Effector CD8-positive, alpha-beta T cell (primary cell): ENCODE measurements at places on chromosomes 5 and 9.

DNA sequence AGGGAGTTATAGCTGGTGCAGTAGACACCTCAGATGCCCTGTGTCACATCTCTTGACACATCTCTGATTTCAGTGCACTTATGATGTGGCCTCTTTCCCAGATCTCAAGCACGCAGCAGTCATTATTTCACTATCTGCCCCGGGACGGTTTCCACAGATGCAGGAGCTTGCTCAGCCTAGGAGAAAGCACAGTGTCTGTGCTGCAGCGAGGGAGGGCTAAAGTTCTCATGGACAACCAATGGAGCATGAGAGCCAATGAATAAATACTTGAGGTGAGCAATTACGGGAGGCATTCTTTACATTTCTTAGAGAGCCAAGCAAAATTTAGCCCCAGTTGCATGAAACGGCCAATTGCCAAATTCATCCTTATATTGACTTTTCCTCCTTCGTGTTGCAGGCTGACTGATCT lies 7.4 kb upstream of the MOB3B start:
- DNase-seq, result no peak

GRCh38 chr5:95554331-95554646 lies 488 bp downstream of the SKIC3 start:
- no peak for DNase-seq

DNA sequence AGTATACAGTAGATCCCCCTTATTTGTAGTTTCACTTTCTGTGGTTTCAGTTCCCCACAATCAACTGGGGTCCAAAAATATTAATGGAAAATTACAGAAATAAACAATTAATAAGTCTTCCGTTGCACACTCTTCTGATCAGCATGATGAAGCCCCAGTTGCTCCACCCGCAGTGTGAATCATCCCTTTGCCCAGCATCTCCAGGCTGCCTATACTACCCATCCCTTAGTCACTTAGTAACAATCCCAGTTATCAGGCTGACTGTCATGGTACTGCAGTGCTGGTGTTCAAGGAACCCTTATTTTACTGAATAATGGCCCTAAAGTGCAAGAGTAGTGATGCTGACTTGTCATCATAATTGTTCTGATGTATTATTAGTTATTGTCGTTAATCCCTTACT lies 28.9 kb downstream of the SHC3 start:
- DNase-seq, result no peak

GRCh38 chr9:102000956-102001355 lies 262.5 kb upstream of the GRIN3A start:
- no peak for DNase-seq

DNA sequence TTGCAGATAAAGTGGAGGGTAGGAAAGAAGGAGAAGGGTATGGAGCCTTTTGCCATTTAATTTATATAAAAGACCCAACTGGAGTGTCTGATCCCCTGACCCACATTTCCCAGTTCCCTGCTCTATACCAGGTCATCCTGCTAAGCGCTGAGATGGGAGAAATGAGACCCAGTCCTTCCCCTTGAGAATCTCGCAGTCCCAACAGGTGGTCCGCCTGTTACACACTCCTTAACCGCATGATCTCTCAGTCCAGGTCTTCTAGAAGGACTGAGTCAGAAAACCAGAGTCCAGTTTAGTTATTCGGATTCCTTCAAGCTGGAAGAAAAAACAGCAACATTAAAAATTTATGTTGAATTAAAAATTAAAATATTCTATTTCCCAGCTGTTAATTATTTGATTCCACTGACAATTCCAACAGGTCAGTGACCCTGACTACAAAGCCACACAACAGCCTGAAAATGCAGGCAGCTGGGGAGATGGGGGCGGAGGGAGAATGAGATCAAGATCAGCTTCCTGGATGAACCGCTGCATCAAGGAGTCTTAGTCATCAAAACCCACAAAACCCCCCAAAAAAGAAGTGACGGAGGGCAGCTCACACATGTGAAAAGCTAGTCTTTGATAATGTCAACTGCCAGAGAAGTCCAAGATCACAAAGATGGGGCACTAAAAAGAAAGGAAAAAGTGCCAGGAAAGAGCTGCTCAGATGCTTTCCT lies 44.0 kb downstream of the GGTA1 start:
- no peak for DNase-seq

DNA sequence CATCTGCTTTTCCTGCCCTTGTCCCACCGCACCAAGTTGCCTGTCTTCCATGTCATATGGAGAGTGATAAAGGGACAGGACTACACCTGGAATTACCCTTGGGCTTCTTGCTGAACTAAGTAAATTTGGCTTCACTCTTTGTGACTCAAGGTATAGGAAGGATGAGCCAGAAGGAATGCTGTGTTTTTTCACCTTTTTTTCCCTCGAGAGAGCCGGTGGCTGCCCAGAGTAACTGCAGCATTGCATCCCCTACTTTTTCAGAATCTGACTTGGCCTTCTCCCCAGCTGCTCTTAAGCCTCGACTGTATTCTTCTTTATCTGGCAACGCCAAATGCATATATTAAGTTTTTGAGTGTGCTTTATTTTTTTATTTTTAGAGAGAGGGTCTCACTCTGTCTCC lies 38.4 kb downstream of the RCL1 start:
- DNase-seq, result no peak

GRCh38 chr5:147750065-147750464 lies 32.5 kb downstream of the JAKMIP2 start:
- DNase-seq, result no peak

DNA sequence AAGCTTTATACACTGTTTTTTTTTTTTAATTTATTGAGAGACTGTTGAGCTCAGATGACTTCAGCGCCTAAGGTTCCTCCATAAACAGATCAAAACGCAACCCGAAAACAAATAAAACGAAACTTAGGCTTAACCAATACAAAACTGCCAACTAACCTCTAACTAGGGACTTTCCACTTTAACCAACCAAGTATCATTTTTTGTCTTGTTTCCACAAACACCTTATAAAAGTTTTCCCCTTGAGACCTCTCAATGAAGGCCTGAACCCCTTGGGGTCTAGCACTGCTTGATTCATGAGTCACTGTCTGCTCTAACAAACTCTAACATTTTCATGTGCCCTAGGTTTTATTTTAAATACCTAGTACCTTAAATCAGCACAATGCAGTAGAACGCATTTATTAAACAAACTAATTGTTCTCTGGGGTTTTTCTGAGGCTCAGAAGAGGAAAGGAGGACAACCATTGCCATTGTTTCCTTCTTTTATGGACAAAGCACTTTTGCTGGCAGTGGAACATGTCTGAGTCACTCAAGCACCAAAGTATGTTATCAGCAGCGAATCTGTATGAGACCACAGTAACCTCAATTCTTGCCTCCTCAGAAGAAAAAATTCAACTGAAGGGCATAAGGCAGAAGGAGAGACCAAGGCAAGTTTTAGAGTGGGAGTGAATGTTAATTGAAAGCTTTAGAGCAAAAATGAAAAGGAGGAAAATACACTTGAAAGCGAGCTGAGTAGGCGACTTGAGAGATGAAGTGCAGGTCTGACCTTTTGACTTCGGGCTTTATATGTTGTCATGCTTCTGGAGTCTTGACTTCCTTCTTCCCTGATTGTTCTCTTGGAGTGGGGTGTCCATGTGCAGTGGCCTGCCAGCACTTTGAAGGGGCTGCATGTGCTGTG lies 97.7 kb upstream of the HCN1 start:
- no peak for DNase-seq

- no peak for DNase-seq
Measured at GRCh38 chr9:106843371-106843770, 19.6 kb upstream of the ZNF462 start.

DNA sequence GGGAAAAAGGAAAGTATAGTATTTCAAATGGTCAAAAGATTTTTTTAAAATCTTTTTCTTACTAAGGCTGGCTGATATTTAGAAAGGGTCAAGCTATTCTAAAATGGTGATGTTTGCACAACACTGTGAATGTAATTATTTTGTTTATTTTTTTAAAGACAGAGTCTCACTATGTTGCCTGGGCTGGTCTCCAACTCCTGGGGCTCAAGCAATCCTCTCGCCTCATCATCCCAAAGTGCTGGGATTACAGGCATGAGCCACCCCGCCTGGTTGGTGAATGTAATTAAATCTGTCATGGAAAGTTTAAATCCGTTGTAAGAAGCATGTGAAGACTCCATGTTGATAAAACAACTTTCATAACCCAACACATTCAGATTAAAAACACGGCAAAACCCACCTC lies 2.6 kb downstream of the UBTD2 start:
- no peak for DNase-seq

GRCh38 chr5:108617467-108618435 lies 129.9 kb upstream of the FER start:
- no peak for DNase-seq

DNA sequence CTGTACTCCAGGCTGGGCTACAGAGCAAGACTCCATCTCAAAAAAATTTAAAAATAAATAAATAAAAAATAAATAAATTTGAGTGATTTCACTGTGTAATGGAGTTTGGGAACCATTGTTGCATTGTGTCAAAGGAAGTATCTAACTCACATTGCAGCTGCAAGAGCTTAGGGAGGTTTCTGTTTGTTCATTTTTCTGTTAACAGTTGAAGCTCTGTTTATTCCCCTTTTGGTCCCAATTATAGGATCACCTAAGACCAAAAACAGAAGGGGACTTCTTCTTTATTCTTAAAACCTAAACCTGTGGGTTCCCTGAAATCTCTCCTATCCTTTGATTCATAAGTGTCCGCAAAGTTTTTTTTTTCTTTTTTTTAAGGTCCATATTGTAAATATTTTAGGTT lies 28.6 kb upstream of the PCAT7 start:
- DNase-seq, result no peak

DNA sequence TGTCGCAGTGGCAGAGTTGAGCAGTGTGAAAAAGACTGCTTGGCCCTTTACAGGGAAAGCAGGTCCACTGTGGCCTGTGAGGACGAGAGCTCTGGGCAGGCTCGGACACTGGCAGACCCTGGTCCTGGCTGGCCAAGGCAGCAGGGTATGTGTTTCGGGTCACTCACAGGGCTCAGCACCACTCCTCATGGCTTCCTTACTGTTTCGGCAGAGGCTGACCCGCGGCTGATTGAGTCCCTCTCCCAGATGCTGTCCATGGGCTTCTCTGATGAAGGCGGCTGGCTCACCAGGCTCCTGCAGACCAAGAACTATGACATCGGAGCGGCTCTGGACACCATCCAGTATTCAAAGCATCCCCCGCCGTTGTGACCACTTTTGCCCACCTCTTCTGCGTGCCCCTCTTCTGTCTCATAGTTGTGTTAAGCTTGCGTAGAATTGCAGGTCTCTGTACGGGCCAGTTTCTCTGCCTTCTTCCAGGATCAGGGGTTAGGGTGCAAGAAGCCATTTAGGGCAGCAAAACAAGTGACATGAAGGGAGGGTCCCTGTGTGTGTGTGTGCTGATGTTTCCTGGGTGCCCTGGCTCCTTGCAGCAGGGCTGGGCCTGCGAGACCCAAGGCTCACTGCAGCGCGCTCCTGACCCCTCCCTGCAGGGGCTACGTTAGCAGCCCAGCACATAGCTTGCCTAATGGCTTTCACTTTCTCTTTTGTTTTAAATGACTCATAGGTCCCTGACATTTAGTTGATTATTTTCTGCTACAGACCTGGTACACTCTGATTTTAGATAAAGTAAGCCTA lies 15.7 kb downstream of the SQSTM1 start:
- peak; percentile 18 for DNase-seq

DNA sequence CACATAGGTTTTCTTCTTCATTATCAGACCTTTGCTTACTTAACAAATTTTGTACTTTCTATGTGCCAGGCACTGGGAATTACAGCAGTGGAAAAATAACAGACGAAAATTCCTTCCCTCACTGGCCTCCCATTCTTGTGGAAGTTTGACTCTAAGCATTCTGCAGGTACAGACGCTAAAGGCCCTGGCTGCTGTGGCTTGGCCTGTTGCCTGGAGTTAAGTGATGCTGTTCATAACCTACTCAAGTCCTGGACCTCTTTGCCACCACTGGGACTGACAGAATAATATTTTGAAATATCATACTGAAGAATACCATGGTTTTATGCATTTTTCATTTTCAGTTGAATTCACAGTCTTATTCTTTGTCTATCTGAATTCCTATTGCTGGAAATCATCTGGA lies 97.3 kb upstream of the SPATA31C2 start:
- no peak for DNase-seq

GRCh38 chr5:39194466-39195136 lies 24.8 kb downstream of the FYB1 start:
- no peak for DNase-seq

DNA sequence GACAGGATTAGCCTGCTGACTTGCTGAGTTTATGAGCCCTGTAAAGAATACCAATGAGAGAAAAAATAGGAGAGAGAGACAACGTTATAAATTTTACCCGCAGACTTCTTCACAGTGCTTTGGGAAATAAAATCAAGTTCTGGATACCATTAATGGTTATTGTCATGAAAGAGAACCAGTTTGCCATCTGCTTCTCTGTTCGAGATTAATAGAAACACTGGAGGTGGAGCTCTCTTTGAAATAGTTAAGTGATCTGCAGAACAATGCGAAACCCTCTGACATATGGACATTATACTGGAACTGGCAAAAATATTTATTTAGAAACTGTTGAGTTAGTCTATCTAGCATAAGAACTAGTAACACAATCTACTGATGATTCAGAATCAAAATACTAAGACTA lies 500.7 kb downstream of the CDH12 start:
- no peak for DNase-seq

GRCh38 chr5:58357121-58357520 lies 102.8 kb downstream of the PLK2 start:
- no peak for DNase-seq

DNA sequence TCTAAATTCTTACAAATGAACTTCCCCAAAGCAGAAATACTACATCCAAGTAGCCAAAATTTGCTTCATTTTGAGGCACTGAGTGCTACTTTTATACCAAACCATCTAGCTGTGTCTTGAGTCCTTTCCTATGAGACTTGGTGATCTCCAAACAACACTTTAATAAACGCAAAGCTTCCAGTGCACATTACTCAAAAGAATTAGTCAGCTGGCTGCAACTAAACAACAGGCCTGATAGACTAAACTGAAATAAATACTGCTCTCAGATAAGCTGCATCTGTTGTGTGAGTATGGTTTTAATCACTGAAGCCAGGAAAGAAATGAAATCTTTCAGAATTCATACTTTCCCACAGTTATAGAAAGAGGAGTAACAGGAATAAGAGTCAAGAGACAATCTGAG lies 80.3 kb downstream of the VCAN start:
- no peak for DNase-seq

DNA sequence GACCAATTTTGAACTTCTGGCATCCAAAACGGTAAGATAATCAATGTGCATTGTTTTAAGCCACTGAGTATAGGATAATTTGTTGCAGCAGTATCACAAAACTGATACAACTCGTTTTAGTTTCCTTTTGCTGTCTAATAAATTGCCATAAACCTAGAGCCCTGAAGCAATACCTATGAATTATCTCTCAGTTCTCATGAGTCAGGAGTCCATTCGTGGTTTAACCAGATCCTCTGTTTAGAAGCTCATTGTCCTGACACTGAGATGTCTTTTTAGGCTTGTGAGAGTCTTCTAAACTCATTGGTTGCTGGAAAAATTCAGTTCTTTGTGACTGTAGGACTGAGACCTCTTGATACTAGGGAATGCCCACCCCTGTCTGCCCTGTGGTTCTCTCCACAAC lies 262.9 kb downstream of the SEMA5A start:
- DNase-seq, result no peak

GRCh38 chr5:179268399-179268952 lies 76.8 kb downstream of the ADAMTS2 start:
- DNase-seq, result no peak
